Omental fat pad (tissue), 4 donors: ENCODE measurements at places on chromosomes 7 and 10. TPM values are rescaled to one million over a fixed set of nuclear protein-coding genes. Genes with fewer than 3 reads are reported as not detected.

GRCh38 chr7:16881844-16882243 lies at the start of gene AGR3:
Gene AGR3, minus strand, starts transcription at chr7:16881983. Its CDS starts 3,365 bp downstream, at chr7:16878618.
- DNase-seq = no peak

DNA sequence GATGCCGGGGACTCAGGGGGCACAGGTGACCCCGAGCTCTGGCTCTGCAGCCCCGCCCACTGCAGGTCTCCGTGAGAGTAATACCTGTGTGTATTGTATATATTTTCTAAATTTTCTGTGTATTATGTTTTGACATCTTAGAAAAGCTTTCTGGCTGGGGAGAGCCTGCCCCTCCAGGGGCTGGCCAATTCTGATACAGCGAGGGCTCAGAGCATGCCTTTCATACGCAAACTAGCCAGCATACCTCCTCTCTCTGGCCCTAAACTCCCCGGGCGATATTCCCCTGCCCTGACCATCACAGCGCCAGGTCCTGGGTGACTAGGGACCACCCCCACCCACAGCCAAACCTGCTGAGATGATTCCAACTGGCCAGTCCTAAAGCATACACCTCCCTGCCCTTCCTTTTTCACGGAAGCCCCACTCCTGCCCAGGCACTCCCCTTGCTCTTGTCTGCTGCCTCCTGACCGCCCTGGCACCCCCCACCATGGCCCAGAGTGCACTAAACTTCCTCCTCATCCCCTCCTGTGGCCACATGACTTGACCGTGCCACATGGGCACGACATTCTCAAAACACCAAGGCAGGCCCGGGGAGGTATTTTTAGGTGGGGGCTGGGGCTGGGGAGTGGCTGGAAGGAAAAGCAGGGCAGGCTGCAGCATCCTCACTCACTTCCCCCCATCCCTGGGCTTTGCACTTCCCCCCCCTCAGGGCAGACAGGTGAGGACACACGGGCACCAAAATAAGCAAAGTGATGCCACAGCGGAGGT lies 61.5 kb downstream of the INSIG1 start:
- DNase-seq = no peak

- DNase-seq = no peak
Measured at GRCh38 chr10:97428572-97428981, 2.6 kb downstream of the PGAM1 start.

GRCh38 chr7:15068324-15068723 lies 165.8 kb upstream of the DGKB start:
- DNase-seq = no peak

DNA sequence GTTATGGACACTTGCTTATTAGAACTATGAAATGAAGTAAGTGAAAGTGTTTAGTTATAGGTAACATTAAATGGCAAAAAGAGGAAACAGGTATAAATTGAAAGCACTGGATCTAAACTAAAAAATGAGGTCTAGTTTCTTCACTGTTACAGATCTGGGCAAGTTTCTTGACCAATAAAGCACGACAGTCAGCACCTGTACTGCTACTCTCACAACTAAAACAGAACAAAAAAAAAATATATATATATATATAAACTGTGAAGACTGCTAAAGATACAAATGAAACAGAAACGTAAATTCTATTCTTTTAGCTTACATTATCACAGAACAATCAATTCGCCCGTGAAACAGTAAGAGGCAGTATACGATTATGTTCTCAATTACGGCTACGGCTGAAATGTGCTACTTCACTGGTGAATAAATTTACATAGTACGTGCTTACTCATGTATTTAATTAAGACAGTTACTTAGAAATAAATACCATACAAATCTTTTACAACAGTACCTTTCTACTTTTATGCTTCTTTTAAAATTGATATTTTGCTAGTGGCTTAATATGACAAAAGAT lies 4.2 kb downstream of the AHR start:
- no peak for DNase-seq

DNA sequence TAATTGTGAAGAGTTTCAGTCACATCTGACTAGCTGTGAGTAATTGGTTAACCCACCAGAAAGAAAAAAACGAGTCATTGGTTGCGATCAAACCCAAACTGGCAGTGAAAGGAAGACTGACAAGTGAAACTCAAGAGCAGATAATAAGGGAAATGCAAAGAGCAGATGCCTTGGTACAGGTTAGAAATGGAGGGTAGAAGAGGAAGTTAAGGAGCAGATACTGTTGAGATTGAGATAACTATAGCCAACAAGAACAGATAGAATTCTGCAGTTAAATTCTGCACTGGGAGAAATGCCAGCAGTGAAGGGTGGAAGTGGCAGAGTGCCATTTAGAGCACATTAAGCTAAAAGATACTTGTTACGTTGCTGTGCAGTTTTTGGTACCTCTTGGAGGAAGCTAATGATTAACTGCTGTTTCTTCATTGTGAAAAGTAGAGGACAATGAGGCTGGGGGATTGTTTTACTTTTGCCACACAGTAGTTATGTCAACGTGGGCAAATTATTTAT lies 65.8 kb downstream of the CDK13 start:
- DNase-seq = no peak

The EMX2 gene
- total RNA-seq = 0.25 TPM

- DNase-seq = no peak
Measured at GRCh38 chr10:6912929-6913328, 332.9 kb upstream of the PRKCQ start.

DNA sequence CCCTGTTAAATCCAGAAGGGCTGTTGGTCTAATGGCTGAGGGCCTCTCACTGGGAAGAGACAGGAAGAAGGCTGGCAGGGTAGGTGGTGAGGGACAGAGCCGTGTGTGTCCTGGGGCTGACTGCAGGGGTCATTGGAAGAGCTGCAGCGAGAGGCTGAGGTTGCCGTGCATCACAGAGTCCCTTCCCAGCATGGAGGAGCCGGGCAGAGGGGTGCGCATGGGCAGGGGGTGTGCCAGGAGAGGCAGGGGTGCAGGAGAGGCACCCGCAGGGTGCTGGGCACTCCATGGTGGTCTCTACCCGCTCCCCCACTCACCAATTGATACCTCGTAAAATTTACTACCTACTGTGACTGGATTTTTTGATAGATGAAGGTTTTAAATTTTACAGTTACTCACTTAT lies 124.3 kb downstream of the ACTR3B start:
- no peak for DNase-seq

DNA sequence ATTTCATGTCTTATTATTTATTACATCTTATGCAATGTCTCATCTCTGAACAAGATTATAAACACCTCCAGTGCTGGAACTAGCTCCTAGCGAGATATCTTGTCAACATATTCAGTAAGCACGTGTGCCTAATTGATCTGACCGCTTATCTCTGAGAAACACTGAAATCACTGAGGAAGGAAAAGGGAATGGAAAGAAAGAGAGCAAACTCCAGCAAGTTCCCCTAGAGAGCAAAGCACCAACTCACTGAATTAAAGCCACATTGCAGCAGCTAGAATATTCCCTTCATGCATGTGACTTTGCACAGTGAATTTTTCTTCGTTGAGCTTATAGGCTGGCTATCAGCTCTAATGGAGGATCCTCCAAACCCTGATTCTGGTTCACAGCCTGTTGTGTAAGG lies 177.1 kb upstream of the FRMD4A start:
- DNase-seq = no peak

DNA sequence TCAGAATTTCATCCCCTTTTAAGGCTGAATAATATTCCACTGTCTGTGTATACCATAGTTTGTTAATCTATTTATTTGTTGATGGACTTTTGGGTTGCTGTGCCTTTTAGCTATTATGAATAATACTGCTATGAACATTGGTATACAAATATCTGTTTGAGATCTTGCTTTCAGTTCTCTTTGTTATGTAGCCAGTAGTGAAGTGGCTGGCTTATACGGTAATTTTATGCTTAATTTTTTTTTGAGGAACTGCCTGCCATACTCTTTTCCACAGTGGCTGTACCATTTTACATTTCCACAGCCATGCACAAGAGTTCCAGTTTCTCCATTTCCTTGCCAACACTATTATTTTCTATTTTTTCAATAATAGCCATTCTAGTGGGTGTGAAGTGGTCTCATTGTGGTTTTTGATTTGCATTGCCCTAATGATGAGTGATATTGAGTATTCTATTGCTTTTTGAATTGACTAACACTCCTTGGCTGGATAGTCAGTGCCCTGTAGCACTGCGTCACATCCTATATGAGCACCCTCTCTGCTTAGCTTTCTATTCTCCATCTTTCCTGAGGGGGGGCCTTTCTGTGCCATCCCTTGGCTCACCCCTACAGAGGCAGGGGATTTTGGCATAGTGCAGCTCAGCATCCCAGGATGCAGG lies 29.4 kb upstream of the RAPGEF5 start:
- DNase-seq = no peak

DNA sequence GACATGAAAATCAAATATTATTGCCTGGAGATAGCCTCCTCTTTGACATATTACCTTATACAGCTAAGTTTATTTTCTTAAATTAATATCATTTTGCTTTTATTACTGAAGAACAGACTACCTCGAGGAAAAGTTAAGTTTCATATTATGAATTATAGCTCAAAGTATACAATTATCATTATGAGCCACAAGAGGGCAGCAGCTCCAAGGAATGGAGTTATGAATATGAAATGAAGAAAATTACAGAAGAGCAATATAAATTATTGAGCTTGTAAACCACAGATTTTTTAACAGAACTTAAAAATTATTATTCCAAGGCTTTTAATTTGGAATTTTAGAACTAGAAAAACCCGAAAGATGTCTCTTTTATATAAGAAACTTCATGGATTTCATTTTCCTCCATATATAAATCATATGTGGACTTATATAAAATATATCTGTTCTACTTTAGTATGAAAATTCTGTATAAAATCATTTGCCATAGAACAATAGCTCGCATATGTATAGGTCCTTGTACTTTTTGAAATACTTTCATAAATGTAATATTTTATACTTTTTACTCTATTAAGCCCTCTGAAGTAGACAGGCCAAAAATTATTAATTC lies 40.1 kb downstream of the IQUB start:
- DNase-seq = no peak

- DNase-seq = no peak
Measured at GRCh38 chr7:6258440-6259182, 13.8 kb downstream of the CYTH3 start.

- no peak for DNase-seq
Measured at GRCh38 chr7:116223588-116223987, 13.2 kb downstream of the TES start.

DNA sequence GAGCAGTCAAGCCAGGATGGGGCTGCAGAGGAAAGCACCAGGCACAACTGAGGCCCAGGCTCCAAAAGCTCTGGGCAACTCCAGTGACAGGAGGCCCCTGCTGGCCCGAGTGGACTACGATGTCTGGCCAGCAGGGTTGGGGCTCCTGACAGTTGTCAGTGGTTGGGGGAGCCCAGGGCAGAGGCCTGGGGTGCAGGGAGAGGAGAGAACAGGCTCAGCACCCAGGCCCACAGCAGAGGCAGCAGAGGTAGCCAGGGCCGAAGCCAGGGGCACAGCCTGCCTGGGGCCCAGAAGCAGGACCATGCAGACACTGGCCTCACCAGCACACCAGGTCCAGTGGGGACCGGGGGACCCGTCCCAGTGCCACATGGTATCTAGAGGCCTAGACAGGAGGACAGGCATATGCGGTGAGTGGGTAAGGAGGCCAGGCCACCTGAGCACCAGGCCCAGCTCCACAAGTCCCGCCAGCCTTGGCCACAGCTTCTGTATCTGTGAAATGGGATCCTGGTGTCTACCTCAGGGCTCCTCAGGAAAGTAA lies 46.0 kb upstream of the LRRC18 start:
- DNase-seq = no peak

DNA sequence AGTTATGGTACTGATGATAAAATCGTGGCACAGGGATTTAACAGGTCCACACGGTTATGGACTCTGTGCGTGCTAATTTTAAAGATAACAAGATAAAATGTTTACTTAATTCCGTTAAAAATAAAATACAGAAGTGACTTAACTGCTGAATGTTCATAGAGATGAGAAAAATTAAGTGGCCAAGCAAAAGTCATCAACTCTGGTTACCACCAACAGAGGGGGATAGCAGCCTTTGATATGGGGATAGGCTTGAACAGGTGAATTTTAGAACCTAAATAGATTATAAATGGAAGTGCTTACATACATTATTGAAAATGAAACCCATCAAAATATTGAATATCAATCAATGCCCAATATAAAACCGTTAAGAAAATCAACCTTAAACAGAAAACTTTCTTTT lies 245.0 kb downstream of the WDR37 start:
- DNase-seq = no peak

The FAM3C gene
- total RNA-seq = 52.0 TPM

The TEX47 gene
- total RNA-seq = not detected

The TRIM50 gene
- 0.28 TPM for total RNA-seq

DNA sequence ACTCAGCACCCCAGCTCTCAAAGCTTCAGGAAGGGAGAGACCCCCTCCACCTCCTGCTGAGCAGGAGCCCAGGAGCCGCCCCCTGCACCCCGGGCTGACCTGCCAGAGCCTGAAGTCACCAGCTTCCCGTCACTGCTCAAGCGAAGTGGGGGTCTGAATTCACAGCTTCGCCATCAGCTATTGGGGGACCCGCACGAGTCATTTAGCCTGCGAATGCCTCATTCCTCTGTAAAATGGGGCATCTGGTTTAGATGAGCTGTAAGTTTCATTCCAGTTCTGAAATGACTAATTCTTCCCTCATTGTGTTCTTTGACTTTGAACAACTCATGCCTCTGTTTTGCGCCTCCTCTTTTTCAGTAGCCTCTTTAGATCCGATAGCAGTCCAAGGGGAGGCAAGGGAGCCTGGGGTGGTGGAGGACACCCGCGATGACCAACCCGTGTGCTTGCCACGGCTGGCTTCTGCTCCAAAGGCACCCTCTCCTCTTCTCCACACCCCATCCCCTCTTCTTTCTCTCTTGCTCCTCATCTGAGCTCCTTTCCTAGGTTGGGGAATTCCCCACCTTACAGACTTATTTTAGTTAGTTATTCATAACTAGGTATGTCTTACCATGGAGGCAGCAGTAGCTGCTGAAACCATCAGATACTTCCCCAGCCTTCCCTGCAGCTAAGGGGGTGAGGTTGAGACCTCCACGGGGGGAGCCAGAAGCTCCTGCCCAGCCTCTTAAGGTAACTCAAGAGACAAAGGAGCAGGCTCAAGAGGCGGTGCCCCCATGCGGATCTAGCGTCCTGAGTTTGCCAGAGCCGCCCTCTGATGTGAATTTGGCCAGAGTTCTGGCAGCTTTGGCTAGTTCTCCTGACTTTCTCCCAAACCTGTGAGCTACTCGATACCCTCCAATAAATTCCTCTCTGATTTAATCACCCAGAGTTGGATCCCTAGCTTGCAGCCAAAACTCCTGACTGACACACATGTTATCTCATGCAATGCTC lies 47.7 kb downstream of the RBM17 start:
- no peak for DNase-seq

The MYL7 gene
- total RNA-seq = not detected

The TAS2R4 gene
- 0.88 TPM for total RNA-seq

GRCh38 chr7:132142006-132142405 lies 434.3 kb downstream of the PLXNA4 start:
- DNase-seq = no peak

GRCh38 chr10:16904049-16904448 lies 86.8 kb upstream of the RSU1 start:
- no peak for DNase-seq

GRCh38 chr10:90424730-90425129 lies 433.1 kb downstream of the HTR7 start:
- DNase-seq = no peak

GRCh38 chr10:50417486-50417885 lies 166.2 kb upstream of the ASAH2 start:
- DNase-seq = no peak

The SFRP5 gene
- total RNA-seq = not detected

- no peak for DNase-seq
Measured at GRCh38 chr10:18303851-18304801, 163.9 kb downstream of the CACNB2 start.

GRCh38 chr7:81839708-81840369 lies 70.0 kb upstream of the HGF start:
- no peak for DNase-seq
